Right atrium auricular region (tissue), 2 donors: ENCODE measurements at places on chromosomes 13 and 19. TPM values are rescaled to one million over a fixed set of nuclear protein-coding genes. Genes with fewer than 3 reads are reported as not detected.
A peak's percentile ranks its signal among the peaks of the same experiment; 100 is the strongest.

Gene CERS1
- total RNA-seq = 1.6 TPM

DNA sequence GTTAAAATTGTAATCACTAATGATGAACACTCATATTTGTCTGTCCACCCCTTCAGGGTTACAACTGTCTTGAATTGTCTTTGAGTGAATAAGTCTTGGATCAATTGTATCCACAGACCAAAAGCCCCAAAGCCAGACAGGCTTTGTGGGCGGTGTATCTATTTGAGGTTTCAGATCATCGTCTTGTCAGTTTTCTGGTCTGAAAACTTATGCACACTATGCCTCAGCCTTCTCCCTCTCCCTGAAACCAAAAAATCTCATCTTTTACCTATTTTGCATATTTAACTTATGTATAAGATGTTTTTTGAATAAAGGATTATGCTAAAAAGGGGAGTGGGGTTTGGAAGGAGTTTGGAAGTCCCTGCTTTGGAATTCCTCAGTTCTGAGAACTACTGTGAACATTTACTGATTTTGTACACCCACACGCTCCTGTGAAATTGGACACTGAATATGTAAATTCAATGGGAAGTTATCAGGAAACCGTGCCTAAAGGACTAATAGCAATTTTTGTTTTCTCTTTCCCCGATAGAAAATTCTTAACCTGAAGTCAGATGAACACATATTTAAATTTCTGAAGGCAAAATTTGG is 52.1 kb downstream of the DPY19L3 start:
- no peak overlapping the region for H3K4me3 ChIP-seq
- DNase-seq = no peak
- H3K27ac ChIP-seq = no peak overlapping the region
- no peaks in the 10 kb centered on the region for H3K27me3 ChIP-seq
- no peaks in the 10 kb centered on the region for H3K4me1 ChIP-seq

DNA sequence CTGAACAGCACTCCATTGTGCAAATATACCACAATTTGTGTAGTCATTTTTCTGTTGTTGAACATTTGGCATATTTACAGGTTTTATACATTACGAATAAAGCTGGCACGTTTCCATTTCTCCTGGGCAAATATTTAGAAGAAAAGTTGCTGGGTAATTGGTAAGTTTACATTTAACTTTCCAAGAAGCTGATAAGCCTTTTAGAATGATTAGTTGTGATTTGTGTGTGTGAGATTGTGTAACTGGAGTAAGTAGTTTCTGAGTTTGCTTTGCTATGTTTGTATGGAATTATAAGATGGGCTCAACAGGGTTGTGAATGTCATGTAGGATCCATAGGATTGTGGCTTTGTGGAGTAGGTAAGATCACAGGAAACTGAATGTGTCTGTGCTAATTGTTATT is 1.6 kb upstream of the ZNF529 start:
- H3K4me1 ChIP-seq = no peaks in the 10 kb centered on the region
- H3K27me3 ChIP-seq = no peaks in the 10 kb centered on the region
- no peak overlapping the region for H3K4me3 ChIP-seq
- H3K27ac ChIP-seq = no peak overlapping the region
- peaks cover 34% of the 10 kb centered on the region for H3K36me3 ChIP-seq

- no peaks in the 10 kb centered on the region for H3K27me3 ChIP-seq
- no peaks in the 10 kb centered on the region for H3K4me1 ChIP-seq
- H3K4me3 ChIP-seq = no peak overlapping the region
- DNase-seq = no peak
- H3K27ac ChIP-seq = no peak overlapping the region
- no peaks in the 10 kb centered on the region for H3K36me3 ChIP-seq
Measured at GRCh38 chr13:35483761-35484160, 7.3 kb upstream of the MAB21L1 start.

GRCh38 chr13:74476365-74476764 is 342.2 kb upstream of the KLF12 start:
- DNase-seq = no peak
- H3K27ac ChIP-seq = no peak overlapping the region
- H3K4me3 ChIP-seq = no peak overlapping the region
- H3K4me1 ChIP-seq = no peaks in the 10 kb centered on the region

Gene GPI
- total RNA-seq = 413 TPM

Gene PCSK4
- 4.4 TPM for total RNA-seq

Gene TMEM150B
- not detected for total RNA-seq

DNA sequence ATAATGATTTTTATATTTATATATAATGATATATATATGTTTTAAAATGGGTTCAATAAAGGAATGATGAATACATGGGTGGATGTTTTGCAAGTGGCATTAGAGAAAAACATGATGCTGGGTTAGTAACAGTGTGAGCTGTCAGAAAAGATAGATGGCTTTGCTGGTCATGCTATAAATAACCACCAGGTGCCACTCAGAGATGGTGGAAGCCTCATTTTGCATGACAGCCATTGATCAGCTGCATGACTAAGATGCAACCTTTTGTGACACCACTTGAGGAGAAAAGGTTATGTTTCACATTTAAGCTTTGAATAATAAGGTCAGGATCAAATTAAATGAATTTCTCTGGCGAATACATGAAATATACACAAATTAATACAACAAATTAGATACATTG is 737.7 kb downstream of the PCDH9 start:
- H3K27me3 ChIP-seq = no peaks in the 10 kb centered on the region
- H3K4me1 ChIP-seq = no peaks in the 10 kb centered on the region
- no peak overlapping the region for H3K4me3 ChIP-seq

Gene ZNF527
- 7.3 TPM for total RNA-seq

DNA sequence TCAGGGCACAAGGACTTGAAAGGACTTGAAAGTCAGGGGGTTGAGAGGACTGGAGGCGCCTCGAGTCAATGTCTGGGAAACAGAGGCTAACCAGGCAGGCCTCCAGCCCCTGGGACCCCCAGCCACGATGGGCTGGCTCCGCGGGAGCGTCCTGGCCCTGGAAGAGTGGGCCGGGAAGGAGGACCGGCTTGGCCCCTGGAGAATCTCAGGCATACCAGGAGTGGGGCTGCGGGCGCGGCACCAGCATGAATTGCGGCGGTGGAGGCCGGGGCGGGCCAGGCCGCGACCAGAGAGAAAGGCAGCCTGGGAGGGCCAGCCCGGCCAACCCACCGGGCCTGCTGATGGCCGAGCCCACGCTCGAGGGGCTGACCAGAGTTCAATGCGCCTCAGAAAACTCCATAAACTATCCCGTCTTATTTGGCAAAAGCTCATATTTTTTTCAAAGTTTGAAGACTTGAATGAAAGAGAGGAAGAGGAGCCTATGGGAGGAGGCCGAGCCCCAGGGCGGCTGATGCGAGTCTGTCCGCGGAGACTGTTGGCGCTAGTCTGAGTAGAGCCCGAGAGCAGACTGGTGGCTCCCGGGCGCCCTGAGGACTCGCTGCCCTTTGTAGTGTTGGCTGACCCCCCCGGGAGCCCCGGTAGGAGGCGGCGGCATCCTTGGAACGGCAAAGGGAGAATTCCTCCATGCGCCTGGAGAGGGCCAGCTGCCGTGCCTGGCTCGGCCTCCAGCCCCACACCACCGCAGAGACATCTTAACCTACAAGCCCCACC is 68.0 kb downstream of the MLLT1 start:
- no peak for DNase-seq
- no peaks in the 10 kb centered on the region for H3K4me1 ChIP-seq
- no peaks in the 10 kb centered on the region for H3K27me3 ChIP-seq

Gene TPGS1
- 30.3 TPM for total RNA-seq

DNA sequence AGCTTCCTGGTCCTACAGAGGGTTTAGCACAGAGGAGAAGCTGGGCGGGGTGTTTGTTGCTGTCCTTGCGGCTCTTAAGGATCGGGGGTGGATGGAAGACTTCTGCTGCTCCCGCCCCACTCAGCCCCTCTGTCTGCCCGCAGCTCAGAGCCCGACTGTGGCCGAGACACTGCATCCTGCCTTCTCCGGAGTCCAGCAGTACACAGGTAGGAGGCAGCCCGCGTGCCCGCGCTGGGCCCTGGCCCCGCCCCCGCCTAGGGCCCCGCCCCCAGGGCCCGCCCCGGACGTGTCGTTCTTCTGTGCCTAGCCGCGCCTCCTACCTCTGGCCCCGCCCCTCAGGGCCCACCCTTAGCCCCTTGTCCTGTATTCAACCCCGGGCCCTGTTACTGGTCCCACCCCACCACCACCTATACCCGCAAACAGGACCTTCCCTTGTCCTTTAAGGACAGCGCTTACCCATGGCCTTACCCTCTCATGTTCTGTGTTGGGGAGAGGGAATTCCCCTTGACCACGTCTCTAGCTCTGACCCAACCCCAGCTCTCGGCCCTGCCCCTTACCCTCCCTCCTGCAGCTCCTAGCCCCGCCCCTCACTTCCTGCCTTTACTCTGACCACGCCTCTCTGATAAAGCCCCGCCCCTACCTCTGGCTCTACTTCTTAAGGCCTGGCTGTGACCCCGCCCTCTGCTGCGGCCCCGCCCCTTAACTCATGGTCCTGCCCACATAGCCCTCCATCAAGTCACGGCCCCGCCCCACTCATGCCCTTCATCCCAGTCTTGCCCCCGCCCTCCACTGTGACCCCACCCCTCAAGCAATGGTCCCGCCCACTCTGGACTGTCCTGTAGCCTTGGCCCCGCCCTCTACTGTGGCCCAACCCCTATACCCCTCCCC is 60.5 kb downstream of the CELF5 start:
- peak; percentile 67 for DNase-seq
- H3K36me3 ChIP-seq = no peaks in the 10 kb centered on the region
- peak overlapping the region; percentile 38 for H3K4me3 ChIP-seq
- H3K27me3 ChIP-seq = no peaks in the 10 kb centered on the region
- peak overlapping the region; percentile 34 for H3K27ac ChIP-seq

Gene KIR3DL3
- not detected for total RNA-seq

GRCh38 chr13:21202767-21203531 is 26.5 kb downstream of the MRPL57 start:
- DNase-seq = no peak
- H3K36me3 ChIP-seq = no peaks in the 10 kb centered on the region
- no peaks in the 10 kb centered on the region for H3K27me3 ChIP-seq
- H3K4me1 ChIP-seq = no peaks in the 10 kb centered on the region
- H3K27ac ChIP-seq = no peak overlapping the region

- no peak for DNase-seq
- H3K4me3 ChIP-seq = no peak overlapping the region
- no peaks in the 10 kb centered on the region for H3K36me3 ChIP-seq
- no peak overlapping the region for H3K27ac ChIP-seq
Measured at GRCh38 chr19:18723871-18724377, 40.4 kb downstream of the CRTC1 start.

Gene ACP5
- total RNA-seq = 3.2 TPM

DNA sequence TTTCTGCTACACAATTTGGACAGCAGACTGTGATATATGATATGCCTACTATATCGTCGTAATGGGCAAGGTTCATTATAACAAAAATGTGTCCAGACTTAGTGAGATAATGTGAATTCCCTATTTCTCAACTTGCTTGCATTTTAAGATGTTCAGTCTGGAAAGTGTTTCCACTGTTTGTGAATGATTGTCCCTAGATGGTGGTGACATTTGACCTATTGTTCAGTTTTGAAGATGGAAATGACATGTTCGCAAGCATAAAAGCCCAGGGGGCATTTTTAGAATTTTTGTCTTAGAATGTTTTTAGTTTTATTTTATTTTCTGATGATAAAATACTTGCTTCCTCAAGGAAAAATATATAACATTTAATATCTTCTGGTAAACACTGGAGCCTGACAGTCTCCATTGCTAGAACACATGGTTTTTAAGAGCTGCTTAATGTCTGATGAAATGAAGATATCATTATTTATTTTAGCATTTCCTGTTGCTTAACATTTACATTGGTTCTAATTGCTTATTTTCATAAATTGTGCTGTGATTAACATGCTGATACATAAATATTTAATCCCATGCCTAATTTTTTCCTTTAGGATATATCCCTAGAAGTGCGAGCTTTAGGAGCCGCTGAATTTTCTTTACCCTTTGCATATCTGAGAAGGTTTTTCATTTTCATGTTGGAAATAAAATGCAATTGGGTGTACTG is 27.1 kb downstream of the MBNL2 start:
- H3K4me1 ChIP-seq = peaks cover 76% of the 10 kb centered on the region
- no peaks in the 10 kb centered on the region for H3K36me3 ChIP-seq
- H3K27me3 ChIP-seq = no peaks in the 10 kb centered on the region
- no peak for DNase-seq

DNA sequence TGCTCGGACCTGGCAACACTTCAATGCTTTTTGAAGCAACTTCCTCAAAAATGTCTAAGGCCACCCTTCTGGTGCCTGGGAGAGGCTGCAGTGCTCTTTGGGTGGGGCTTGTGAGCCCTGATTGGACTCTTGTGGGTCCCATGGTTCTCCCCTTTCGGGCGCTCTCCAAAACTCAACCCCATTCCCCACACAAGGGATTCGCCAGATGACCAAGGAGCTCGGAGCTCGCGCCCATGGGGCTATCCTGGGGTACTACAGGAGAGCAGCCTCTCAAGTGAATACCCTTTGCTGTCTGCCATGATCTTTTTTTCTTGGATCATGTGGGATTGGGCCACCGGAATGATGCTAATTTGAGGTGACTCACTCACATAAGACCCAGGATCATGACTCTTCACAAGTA is 29.7 kb upstream of the KL start:
- H3K36me3 ChIP-seq = no peaks in the 10 kb centered on the region
- no peak overlapping the region for H3K27ac ChIP-seq
- no peak overlapping the region for H3K4me3 ChIP-seq
- H3K27me3 ChIP-seq = no peaks in the 10 kb centered on the region
- no peak for DNase-seq

DNA sequence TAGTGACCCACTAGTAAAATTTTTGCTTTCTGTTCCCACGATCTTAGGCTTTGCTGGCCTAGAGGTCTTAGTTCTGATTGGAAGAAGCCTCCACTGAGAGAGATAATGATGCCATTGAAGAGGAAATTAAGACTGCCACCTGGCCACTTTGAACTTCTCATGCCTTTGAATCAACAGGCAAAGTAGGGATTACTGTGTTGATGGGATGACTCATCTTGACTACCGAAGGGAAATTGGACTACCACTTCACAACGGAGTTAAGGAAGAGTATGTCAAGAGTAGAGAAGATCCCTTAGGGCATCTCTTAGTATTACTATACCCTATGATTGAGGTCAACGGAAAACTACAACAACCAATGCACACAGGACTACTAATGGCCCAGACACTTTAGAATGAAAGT is 12.7 kb upstream of the FREM2 start:
- no peak for DNase-seq
- H3K4me1 ChIP-seq = no peaks in the 10 kb centered on the region
- no peaks in the 10 kb centered on the region for H3K27me3 ChIP-seq
- no peak overlapping the region for H3K4me3 ChIP-seq

Gene CLDND2
- not detected for total RNA-seq

DNA sequence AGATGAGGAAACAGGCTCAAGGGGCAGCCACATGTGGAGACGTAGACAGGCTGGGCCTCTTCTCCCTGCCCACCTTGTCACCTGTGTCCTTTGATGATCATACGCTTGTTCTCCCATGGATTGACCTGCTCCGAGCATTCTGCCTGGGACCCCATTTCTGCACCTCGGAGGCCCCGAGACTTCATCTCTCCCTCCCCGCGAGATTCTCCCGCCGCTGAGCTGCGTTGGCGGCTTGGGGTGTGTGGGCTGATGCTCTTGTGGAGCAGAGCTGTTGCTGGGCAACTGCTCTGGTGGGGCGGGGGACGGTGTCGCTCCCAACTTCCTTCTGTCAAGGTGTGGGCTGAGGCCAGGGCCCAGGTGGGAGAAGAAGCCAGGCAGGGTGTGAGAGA is 22.1 kb downstream of the MAST3 start:
- DNase-seq = no peak
- no peak overlapping the region for H3K27ac ChIP-seq
- H3K27me3 ChIP-seq = no peaks in the 10 kb centered on the region

Gene PRTN3
- total RNA-seq = not detected

GRCh38 chr19:49624967-49625910 is 14.7 kb downstream of the RRAS start:
- DNase-seq = no peak
- no peaks in the 10 kb centered on the region for H3K27me3 ChIP-seq
- H3K4me1 ChIP-seq = peaks cover 6% of the 10 kb centered on the region
- no peak overlapping the region for H3K4me3 ChIP-seq
- H3K36me3 ChIP-seq = peaks cover 21% of the 10 kb centered on the region
- H3K27ac ChIP-seq = no peak overlapping the region
